Activated CD4-positive, alpha-beta T cell treated with anti-CD3 and anti-CD28 coated beads, Interleukin-2, amount 50 U/mL, for 1 hour (primary cell): ENCODE measurements at places on chromosomes 6 and 20.

DNA sequence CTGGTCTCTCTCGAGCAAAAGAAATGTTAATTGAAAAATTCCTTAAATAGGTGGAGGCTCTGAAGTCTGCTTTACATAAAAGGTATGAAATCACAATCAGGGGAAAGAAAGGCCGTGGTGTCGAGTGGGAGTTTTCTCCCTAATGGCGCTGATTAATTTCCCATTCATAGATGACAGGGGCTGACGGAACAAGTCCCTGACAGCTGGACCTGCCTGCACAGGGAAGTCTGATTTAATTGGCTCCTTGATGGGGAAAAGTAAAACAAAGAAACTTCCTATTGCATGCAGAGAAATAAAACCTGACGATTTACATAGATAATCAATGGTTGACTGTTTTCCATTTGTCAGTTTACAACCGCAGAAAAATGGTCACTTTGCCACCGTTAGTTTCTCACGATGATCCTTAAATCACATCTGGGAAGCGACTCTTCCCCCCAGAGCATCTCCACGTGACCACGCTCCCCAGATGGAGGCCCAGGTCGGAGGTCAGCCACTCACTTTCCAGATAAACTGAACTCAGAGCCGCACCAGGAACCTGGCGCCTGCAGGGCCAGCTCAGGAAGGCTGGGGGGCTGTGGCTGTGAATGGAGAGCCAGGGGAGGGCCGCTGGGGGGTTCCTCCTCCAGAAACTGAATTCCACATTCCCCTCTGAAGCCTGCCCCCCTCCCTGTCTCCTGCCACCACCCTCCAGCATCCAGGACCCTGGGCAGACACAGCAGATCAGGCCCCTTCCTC lies 55.3 kb downstream of the DLL1 start:
- no peak for DNase-seq

- DNase-seq: no peak
Measured at GRCh38 chr6:45148278-45148677, 179.9 kb upstream of the RUNX2 start.

- DNase-seq: no peak
Measured at GRCh38 chr6:40733770-40734396, 146.7 kb upstream of the LRFN2 start.

- DNase-seq: no peak
Measured at GRCh38 chr20:61244213-61244612, 7.8 kb upstream of the CDH4 start.

GRCh38 chr6:169271158-169271876 lies 17.7 kb upstream of the THBS2 start:
- no peak for DNase-seq

GRCh38 chr6:161216616-161217205 lies 57.1 kb downstream of the AGPAT4 start:
- DNase-seq: no peak

- peak; percentile 63 for DNase-seq
Measured at GRCh38 chr6:52574709-52575501, 2.0 kb downstream of the TRAM2 start.

DNA sequence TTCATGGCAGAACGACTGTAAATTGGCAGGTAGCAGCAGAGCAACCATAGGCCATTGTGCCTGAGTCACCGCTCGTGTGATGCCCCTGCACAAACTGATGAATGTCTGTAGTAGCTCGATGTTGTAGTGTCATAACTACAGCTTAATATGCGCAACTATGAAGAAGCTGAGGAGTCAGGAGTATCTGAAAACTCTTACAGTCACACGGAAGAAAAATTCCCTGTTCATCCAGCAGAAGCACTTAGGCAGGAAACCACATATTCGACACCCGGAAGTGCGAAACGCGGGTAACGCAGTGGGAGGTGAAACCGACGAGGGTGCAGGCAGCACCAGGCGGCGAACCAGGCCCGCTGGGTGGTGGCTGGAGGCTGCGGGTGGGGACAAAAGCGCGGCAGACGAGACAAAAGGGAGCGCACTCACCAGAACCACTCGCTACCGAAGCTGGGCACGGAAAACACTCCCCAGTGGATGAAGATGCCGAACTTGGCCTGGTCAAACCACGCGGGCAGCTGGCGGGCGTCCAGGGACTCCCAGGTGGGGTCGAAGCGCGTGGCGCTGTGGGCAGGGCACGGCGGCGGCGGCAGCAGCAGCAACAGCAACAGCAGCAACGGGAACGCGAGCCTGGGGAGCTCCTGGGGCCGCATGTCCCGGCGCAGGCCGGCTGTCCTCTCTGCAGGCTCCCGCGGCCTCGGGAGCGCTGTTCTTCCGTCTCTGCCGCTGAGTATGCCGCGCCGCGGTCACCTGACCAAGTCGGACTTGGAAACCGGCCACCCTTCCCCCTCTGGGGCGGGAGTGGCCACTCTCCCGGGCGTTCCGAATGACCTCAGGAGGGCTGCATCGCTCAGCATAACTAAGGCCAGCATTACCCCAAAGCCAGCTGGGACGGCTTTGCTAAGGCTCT lies at the start of gene FUCA2:
Gene FUCA2 (minus strand): TSS at position 730 of the 901 bp plus-strand sequence. CDS start 86 bp downstream, at position 644.
- peak; percentile 60 for DNase-seq

DNA sequence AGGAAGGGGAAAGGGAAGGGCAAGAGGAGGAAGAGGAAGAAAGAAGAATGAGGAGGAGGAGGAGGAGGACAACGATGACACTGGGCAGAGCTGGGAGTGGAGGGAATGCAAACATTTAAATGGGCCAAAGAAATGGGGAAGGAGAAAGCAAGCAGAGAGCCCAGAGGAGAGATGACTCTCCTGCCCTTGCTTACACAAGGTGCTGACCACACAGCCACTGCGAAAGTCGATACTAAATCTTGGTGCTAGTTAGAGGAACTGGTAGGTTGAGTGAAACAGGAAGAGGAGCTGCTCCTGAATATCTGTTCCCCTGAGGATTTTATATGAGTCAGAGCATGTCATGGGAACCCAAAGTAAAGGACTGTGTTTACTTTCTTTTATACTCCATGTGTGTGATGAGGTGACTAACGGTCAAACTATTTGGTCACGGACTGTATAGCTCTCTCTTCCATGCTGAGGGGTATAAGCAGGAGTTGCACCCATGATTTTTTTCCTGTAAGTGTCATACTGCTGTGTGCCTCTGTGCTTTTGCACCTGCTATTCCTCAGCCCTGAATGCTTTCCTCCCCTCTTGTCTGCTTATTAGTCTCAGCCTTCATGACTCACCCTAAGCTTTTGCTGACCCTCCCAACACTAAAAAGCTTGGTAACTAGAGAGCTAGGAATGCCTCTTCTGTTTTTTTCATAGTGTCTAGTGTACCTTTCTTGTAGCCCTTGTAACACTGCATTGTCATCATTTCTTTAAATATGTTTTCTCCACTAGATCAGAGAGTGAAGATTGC lies 9.5 kb upstream of the PAQR8 start:
- no peak for DNase-seq

DNA sequence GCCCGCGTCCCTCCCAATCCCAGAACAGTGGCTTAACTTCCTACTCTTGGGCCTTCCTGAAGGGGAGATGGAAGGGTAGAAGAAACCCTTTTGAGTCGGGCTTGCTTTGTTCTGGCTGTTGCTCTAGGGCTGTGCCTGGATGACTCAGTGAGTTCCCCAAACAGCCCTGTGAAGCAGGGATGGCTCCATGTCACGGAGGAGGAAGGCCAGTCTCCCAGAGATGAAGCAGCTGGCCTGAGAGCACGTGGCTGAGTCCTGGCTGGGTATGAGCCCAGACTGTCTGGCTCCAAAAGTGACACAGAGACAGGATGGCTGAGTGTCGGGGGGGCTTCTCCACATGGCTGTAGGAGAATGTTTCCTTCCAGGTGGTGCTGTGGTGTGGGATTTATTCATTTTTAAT lies 4.6 kb downstream of the SYTL3 start:
- no peak for DNase-seq

- DNase-seq: no peak
Measured at GRCh38 chr6:116536216-116536621, 9.3 kb downstream of the TRAPPC3L start.

- DNase-seq: no peak
Measured at GRCh38 chr6:154535851-154536250, 25.4 kb upstream of the CNKSR3 start.

DNA sequence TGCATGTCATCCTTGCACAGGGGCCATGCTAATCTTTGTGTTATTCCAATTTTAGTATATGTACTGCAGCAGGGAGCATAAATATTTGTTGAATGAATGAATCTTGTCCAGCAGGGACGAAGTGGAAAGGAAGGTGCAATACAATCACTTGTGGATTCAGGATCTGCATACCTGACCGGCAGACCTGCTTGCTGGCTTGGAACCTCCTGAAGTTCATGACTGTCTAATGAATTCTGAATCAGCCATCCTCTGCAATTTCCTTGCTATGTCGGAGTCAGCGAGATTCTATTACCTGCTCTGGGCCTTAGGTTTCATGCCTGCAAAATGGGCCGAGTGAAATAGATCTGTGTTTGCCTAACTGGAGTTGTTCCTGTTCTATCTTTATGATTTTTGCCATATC lies 17.4 kb upstream of the NCOA3 start:
- no peak for DNase-seq

DNA sequence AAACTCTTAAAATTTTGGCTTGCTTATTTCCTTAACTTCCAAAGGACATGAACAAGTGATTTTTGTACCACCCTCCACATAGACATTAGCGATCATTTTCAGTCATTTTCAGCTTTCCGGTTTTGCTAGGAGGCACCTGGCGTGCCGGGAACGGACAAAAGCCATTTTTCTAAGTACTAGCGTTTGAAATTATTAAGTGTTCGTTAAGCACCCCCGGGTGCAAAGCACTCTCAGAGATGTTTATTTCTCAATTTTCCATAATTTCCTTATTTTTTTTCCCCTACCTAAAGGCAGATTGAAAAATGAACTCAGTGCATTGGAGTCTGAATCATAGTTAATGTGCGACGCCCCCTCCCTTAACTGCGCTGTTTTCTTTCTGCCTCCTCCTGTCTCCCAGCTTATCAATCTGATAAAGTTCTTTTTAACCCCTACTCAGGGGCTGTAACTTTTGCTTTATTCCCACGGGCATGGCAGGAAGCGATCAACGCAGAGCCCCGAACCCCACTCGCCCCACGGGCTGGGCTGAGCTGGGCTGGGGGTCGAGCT lies 58.2 kb downstream of the ZNF831 start:
- DNase-seq: no peak

GRCh38 chr6:111894951-111895350 lies 21.7 kb upstream of the FYN start:
- no peak for DNase-seq

DNA sequence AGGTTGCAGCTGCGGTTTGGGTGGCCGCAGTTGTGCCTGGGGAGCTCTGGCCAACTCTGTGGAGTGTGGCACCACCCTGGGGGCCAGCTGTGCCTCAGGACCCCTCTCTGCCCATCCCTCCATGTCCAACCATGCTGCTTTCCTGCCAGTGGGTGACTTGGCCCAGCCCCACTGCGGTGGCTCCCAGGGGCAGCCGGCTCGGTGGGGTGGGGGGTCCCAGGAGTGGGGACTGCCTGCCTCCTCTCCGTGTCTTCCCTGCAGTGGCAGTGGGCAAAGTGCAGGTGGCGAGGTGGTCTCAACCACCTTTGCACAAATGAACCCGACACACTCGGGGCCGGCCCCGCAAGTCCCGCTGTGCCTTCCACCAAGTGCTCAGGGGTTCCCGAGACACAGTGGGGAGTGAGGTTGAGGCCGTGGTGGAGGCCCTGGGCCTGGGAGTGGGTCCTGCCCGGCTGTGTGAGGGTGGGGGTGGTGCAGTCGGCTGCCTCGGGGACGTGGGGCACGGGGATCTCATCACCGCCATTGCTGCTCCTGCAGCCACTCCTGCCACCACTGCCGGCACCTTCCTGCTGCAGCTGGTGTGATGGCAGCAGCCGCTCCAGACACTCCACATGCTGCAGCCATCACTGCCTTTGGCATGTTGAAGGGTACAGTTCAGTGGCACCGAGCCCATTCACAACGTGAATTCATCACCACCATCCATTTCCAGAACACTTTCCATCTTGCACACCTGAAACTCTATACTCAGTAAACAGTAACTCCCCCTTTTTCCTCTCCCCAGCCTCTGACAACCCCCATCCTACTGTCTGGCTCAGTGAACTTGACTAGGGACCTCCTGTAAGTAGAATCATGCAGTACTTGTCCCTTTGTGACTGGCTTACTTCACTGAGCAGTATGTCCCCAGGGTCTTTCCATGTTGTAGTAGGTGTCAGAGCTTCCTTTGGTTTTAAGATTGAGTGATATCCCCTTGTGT lies 10.7 kb upstream of the SLCO4A1 start:
- DNase-seq: no peak

- no peak for DNase-seq
Measured at GRCh38 chr20:1822564-1823449, 72.4 kb upstream of the SIRPA start.

GRCh38 chr6:133173276-133173675 lies 67.9 kb upstream of the EYA4 start:
- no peak for DNase-seq

- no peak for DNase-seq
Measured at GRCh38 chr6:113848811-113849210, 8.3 kb upstream of the MARCKS start.

- DNase-seq: no peak
Measured at GRCh38 chr6:48397887-48398286, 286.9 kb upstream of the PTCHD4 start.

DNA sequence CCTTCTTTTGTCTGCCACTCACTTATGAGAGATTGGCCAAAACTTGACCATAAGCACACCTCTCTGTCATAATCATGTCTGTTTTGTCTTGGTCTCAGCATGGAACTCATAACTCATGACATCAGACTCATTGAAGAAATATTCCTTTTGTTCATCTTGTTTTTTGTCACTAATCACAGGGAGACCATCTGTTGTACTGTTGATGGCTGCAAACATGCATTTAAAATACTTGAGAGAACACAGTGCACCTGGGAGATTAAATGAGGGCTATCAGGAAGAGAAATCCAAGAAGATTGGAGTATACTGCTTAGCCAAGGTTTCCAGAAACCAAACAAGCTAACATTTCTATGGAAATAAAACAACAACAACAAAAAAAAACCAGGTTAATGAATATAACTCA lies 689.7 kb downstream of the EPM2A start:
- DNase-seq: no peak

GRCh38 chr6:109496036-109496772 lies 13.2 kb upstream of the ZBTB24 start:
- no peak for DNase-seq

DNA sequence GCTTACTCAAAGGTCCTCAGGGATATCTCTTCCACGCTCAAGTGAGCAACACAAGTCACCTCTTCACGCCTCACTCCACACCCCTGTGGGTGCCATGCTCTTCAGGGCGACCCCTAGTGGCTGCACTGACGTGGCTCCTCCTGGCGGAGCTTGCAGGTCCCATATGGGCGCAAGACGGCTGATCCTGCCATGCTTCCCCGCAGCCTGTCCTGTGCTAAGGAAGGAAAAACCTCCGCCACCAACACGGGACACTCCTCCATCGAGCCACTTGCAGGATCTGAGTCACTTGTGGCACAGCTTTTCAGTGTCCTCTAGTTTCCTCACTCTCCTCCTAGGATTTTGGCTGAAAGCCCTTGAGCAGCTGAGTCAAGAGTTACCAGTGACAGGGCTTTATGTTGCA lies 90.7 kb downstream of the KHDC1L start:
- no peak for DNase-seq

- no peak for DNase-seq
Measured at GRCh38 chr6:142387997-142388815, 86.4 kb downstream of the ADGRG6 start.

- DNase-seq: no peak
Measured at GRCh38 chr20:19942611-19943010, 74.6 kb upstream of the NAA20 start.

- no peak for DNase-seq
Measured at GRCh38 chr20:8331740-8332412, 199.8 kb downstream of the PLCB1 start.
